ENCODE measurements at places on chromosomes 6 and 20.

- no peak for DNase-seq
Measured at GRCh38 chr6:151561238-151561637, 67.4 kb downstream of the CCDC170 start.

DNA sequence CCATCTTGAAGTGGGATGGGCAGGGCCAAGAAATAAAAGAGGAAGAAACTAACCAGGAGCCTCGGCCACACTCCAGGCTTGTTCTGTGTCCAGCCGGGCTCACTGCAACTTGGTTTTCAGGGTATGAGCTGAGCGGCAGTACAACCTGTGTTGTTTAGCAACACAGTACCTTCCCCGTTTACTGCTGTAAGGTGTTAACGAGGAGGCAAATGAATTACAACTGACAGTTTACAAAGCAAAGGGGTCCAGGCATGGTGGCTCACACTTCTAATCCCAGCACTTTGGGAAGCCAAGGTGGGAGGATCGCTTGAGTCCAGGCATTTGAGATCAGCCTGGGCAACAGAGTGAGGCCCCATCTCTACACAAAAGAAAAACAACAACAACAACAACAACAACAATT lies 481.3 kb upstream of the SULF2 start:
- no peak for DNase-seq

GRCh38 chr6:44559486-44560270 lies 172.2 kb downstream of the CDC5L start:
- no peak for DNase-seq

GRCh38 chr6:38407192-38407591 lies 232.5 kb downstream of the BTBD9 start:
- DNase-seq: no peak

GRCh38 chr6:130113201-130113710 lies 94.9 kb downstream of the L3MBTL3 start:
- no peak for DNase-seq

DNA sequence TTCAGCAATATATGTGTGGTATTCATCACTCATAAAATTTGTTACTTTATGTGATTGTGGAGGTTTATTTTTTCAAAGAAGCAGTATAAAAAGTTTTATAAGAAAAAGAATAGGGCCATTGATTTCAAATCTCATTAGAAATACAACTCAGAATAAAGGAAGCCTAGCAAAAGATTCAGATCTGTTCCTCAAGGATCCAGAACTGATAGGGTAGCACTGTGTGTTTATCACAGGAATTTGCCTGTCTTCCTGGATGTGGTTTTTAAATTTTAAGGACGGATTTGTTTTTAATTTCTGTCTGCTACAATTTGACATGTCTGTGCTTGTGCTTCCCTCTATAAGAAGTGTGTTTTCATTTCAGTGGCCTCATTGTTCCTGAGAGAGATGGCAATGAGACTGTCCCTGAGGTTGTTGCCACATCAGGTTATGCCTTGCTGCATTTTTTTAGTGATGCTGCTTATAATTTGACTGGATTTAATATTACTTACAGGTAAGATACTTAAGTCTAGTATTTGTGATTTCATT lies 74.6 kb downstream of the ATRN start:
- no peak for DNase-seq
